ENCODE measurements at places on chromosomes 7 and 10.

DNA sequence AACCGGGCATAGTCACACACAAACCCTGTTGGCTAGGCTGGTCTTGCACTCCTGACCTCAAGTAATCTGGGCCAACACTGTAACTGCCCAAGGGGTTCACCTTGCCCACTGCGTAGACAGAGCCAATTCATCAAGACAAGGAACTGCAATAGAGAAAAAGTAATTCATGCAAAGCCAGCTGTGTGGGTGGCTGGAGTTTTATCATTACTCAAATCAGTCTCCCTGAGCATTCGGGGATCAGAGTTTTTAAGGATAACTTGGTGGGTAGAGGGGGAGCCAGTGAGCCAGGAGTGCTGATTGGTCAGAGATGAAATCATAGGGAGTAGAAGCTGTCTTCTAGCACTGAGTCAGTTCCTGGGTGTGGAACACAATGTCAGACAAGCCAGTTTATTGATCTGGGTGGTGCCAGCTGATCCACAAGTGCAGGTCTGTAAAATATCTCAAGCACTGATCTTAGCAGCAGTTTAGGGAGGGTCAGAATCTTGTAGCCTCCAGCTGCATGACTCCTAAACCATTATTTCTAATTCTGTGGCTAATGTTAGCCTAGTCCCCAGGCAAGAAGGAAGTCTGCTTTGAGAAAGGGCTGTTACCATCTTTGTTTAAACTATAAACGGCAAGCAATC, 15.6 kb upstream of the FXYD4 start:
- DNase-seq: no peak

DNA sequence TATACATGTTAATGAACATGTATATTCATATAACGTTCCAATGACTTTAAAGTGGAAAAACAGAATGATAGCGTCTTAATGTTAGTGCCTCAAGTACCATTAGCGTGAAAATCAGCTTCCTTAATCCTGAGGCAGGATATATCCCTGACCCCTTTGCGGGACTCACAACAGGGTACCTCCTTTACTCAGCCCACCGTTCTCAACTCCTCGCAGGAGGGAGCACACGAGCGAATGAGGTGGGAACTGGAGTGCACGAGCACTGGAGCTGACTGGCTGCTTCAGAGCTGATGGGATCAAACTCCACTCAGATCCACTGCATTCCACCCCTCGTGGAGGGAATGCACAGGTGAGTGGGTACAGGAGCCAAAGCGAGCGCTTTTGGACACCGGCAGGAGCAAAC, 36.1 kb downstream of the AVL9 start:
- DNase-seq: no peak

DNA sequence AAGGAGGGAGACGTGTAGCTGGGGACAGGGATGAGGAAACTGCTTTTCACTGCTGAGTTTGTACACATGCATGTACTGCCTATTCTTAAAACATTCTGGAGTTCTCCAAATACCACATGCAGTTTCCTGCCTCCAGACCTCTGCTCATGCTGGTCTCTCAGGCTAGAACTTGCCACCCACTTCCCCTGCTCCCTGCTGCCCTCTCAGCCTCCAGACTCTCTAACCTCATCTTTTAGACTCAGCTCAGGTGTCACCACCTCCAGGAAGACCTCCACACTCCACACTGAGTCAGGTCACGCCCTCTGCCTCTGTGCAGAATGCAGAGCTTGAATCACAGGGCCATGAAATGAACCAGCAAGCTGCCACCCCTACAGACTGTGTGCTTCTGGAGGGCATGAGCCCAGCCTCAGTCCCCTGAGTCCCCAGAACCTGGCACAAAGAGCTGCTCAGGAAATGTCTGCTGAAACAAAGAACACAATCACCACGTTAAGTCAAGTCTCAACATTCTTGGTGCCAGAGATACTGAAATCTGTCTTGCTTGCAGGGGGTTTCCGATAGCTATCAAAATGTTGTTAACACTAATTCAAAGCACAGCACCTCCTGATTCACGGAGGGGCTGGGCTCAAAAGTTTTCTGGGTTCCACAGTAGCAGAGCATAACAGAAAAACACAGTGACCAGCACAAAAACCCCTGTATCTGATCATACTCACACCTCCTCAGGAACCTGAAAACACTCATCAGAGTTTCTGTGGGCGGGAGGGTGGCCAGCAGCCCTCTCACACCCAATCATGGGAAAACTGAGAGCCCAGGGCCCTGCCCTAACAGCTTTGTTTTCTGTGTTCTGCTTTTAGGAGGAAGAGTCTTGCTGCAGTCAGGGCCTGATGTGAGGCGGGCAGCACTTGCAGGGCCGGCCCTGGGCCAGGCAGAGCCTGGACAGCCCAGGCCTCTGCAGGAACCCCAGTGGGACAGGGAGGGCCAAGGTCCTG, 21.1 kb downstream of the FAM53B start:
- DNase-seq: peak; percentile 94

- DNase-seq: no peak
Observed at GRCh38 chr10:102779680-102780526, 36.2 kb downstream of the WBP1L start.

GRCh38 chr7:85829176-85829575, 642.3 kb upstream of the SEMA3D start:
- no peak for DNase-seq
